Suprapubic skin (tissue), 4 donors: ENCODE measurements at places on chromosomes 3 and 15.

- DNase-seq: no peak
Measured at GRCh38 chr3:98099848-98100247, 12.9 kb downstream of the OR5AC2 start.

- no peak for DNase-seq
Measured at GRCh38 chr3:66702126-66702525, 201.3 kb upstream of the LRIG1 start.

DNA sequence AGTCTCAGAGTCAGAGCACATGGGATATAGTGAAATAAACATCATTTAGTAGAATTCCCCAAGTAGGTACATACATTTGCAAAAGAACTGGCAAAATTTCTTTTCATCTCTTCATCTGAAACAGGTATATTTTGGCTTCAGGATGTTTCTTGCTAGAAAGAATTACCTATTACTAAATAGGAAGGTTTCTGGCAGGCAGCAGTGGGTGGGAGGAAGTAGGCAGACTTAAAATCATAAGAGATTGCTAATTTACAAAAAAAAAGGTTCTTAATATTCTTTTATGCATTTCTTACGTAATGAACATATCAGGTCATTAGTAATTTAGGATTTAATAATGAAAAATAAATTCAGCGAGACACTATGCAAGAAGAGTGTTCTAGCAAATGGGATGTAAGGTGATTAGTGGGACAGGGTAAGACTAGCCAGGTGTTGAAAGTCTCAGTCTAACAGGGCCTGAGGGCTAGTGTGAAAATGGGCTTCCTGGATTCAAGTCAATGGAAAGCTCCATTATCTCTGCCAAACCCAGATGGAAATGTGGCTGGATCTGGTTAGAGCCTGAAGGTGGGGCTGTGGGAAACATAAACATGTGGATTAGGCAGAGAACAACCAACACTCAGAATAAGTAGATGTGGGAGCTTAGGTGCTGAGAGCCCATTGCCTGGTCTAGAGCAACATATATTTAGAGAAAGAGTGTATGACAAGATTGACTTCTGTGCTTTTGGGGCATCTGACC, 127.4 kb upstream of the FEZF2 start:
- DNase-seq: no peak

DNA sequence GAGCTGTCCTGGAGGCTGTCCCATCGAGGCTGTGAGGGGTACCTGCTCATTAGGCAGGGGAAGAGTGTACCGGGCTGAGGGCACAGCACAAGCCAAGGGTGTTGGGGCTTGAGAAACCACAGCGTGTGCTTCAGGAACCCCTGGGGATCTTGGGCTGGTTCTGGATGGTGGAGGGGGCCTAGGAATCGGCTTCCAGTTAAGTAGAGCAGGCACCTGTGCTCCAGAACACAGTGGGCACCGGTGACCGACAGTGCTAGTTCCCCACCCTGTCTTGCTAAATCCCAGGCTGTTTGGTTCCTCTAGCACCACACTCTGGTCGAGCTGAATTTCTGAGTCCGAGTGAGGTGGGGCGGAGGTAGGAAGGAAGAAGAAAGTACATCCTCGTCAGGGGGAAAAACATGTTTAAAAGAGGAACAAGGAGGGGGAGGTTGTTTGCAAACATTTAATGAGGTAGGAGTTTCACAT, 29.1 kb downstream of the SLC6A6 start:
- DNase-seq: no peak

- DNase-seq: no peak
Measured at GRCh38 chr3:97720417-97720816, 44.1 kb upstream of the ARL6 start.

- no peak for DNase-seq
Measured at GRCh38 chr3:39814007-39814406, 4.6 kb downstream of the MYRIP start.

- no peak for DNase-seq
Measured at GRCh38 chr15:92328207-92328606, 65.5 kb upstream of the ST8SIA2 start.
